Stimulated activated CD4-positive, alpha-beta T cell treated with anti-CD3 and anti-CD28 coated beads, Interleukin-1b, Interleukin-23, amount 100 ng/mL, for 1 hour (primary cell): ENCODE measurements at places on chromosomes 11 and 22.

DNA sequence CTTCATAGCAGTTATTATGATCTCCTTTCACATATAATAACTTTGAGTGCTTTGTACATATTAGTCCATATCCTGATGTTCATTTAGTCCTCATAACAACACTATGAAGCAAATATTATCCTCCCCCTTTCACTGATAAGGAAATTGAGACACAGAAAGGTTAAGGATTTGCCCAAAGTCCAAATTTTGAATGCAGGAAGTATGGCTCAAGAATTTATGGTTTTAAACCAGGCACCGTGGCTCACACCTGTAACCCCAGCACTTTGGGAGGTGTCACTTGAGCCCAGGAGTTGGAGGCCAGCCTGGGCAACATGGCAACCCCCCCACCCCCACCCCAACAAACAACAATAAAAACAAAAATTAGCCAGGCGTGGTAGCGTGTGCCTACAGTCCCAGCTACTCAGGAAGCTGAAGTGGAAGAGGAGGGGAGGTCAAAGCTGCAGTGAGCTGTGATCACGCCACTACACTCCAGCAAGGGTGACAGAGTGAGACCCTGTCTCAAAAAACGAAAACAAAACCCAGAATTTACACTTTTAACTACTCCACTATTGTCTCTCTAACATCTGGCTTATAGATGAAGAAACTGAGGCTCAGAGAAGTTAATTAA is 8.6 kb downstream of the CCDC34 start:
- no peak for DNase-seq

DNA sequence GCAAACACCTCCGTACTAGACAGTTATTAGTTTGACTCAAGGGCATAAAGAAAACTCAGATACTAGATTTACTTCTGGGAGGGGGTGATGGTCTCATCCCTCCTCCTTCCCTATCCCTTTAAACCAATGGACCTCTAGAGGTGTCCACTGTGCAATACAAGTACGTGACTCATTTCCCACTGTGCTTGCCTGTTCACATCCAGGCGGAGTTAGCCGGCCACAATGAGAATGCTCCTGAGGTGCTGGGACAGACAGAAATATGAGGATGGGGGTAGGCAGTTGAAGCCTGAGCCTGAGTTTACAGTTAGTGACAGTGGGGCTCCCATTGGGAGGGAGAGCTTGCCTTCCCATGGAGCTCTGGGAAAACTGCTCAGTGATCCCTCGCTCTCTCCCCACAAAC is 8.4 kb upstream of the PMM1 start:
- DNase-seq = no peak

- no peak for DNase-seq
Observed at GRCh38 chr11:45603946-45604682, 61.3 kb downstream of the CHST1 start.

DNA sequence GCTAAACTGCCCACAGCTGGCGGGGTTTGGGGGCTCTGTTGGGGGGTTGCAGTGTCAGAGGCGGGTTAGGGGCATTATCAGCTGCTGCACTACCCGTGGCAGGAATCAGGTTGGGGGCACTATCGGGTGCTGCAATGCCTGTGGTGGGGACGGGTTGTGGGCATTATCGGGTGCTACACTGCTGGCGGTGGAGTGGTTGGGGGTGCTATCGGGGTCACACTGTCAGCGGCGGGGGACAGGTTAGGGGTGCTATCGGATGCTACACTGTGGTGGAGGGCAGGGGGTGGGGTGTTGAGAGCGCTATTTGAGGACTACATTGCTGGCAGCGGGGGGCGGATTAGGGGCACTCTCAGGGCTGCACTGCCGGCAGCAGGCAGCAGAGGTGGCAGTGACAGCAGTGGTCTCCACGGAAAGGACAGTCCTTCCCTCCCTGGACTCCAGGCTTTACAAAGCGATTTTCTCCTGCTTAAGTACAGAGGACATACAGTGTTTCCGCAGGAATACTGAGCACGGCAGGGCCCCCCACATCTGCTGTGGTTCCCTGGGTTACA is 119.5 kb upstream of the VPREB1 start:
- DNase-seq = no peak

DNA sequence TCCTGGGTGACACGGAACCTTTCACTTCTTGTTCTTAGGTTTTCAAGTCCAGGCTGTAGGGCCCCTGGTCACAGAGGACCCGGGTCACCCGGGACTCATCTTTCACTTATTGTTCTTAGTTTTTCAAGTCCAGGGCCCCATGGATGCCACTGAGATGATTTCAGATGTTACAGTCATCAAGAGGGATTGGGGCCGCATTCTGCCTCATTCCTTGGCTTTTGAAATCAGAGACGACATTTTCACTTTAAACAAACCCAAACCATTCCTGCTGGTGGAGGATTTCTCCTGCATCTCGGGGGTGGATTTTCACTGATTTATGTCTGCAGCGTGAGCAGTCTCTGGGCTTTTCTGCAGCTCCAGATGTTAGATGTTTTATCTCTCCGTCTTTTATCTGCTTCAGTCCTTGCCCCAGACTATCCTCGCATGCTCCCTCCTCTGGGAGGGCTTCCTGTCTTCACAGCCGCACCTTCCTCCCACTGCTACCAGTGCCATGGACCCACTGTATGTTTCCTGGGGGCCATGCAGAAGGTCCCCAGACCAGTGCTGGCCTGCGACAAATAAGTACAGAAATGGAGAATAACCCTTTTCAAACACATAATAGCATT is 27.4 kb downstream of the FBLN1 start:
- DNase-seq = no peak

GRCh38 chr11:78825591-78826020 is 250.9 kb upstream of the NARS2 start:
- DNase-seq = no peak

DNA sequence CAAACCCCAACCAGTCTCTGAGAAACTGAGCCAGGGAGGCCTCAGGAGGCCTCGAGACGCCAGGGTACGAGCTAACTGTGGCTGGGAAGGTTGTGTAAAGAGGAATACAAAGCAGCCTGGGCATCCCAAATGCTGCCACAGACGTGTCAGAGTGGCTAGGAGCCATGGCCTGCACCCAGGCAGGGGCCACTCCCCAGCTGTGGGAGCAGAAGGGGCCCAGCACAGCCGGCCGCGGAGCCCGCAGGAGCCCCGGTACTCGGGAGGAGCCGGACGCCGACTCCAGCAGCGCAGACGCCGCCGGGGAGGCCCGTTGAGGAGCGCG is 349.8 kb upstream of the B3GAT1 start:
- DNase-seq = no peak

DNA sequence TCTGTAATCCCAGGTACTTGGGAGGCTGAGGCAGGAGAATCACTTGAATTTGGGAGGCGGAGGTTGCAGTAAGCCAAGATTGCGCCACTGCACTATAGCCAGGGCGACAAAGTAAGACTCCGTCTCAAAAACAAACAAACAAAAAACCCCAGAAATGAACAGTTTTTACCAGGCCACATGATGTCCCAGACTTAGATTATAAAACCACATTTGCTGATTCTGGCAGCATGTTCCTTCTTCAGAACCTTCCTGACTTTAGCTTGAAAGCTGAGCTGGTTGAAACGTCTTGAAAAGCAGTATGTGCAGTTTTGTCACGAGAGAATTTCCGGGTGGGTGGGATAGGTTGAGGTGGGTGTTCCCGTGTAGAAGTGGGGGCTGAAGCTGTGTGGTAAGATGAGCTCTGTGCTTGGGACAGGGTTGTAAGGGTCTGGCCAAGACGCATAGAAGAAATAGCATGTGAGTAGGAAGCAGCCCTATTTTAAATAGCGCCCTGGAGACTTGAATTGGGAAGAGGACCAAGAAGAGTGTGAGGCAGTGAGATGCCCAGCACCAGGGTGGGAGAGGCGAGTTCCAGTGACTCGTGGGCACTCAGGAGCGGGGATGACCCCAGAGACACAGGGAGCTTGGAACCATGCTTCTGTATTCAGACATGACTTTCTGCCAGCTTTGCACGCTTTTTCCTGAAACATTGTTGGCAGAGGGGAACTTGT is 7.6 kb downstream of the AP2A2 start:
- no peak for DNase-seq

DNA sequence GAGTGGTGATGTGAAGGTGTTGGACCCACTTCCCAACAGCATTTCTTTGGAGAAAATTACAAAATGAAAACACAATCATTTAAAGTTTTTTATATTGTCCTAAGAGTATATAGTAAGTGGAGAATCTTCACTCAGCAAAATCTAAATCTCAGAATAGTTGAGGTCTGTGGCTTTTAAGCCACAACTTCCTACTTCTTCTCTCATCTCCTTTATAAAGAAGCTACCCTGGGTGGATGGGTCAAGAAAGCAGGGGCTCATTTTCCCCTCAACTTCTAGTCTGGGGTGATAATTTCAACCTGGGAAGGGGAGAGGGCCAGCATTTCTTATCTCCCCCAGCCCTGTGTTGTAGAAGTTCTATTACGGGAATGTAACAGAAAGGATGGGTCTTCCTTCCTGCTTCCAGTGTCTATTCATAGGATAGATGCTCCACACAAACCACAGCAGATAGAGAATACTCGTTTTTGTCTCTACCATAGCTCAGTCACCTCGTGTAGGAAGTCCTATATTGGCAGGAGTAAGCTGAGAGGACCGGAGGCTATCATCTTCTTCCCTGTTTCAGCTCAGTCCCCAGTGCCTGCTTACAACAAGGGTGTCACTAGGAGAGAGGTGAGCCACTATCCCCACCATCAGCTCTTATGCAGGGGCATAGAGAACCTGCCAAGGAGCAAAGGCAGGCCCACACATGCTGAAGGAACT is 341.5 kb downstream of the CASP12 start:
- no peak for DNase-seq

GRCh38 chr11:132142554-132142953 is 772.1 kb downstream of the NTM start:
- DNase-seq = no peak

- DNase-seq = no peak
Observed at GRCh38 chr11:104573441-104573990, 324.7 kb downstream of the CASP12 start.

DNA sequence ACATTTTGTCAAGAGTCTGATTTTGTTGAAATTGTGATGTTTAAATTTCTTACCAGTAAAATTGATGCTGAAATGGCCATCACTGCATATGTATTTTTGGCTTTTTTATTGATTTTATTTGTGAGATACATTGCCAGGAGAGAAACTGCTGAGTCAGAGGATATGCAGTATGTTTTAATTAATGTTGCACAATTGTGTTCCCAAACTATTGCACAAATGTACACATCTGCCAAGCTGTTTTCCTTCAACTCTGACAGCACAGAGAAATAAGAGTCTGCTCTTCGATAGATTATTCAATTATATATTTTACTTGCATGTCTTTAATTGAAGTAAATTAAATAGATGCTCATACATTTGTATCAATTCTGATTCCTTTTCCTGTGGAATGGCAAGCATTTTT is 640.2 kb upstream of the LUZP2 start:
- DNase-seq = no peak

GRCh38 chr11:68658661-68659060 is 25.7 kb upstream of the GAL start:
- DNase-seq = no peak

- no peak for DNase-seq
Observed at GRCh38 chr11:22666688-22667439, 453 bp downstream of the GAS2 start.

GRCh38 chr11:115322553-115323203 is 181.5 kb downstream of the CADM1 start:
- no peak for DNase-seq

GRCh38 chr11:58965246-58965985 is 26.1 kb downstream of the GLYATL1 start:
- DNase-seq = no peak

GRCh38 chr22:32531228-32531627 is 56.6 kb downstream of the FBXO7 start:
- DNase-seq = no peak

GRCh38 chr22:47088480-47089158 is 326.2 kb downstream of the TBC1D22A start:
- no peak for DNase-seq

DNA sequence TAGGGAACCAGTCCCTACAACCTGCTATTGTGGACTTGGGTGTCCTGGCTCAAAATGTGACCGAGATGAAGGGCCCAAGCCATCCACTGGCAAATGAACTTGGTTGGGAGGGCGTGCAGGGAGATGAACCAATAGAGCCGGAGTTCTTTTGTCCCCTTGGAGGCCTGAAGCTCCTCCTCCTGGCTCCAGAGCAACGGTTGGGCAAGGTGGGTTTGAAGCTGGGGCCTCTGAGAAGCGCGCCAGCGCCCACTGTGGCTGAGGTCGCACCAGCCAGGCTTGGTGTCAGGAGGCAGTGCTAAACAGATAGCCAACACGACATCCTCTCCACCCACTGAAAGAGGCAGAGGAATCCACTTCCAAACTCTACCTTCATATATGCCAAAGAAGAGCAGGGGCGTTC is 36.0 kb upstream of the PACSIN2 start:
- DNase-seq = no peak

DNA sequence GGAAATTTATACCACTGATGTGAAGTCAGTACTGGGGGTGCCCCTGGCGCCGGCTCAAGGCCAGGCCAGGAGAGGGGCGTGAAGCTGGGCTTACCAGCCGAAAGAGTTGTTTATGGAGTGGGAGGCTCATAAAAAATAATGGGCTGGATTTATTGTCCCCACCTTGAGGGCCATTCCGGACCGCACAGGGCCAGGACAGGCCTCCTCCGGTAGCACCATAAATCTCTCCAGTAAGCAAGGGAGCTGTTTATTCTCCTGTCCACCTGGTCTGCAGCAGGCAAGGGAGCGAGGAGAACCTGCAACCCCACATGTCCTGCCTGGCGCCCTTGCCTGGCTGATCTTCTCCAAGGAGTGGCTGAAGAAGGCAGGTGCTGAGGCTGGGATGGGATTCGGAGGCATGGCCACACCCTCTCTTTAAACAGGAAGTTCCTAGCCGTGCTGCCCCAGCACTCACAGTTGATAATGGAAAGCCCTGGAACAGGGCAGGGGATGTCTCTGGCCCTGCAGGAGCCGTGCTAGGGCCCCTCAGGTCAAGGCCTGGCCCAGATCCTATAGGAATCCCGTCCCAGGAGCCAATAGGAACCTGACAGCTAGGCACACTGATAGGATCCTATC is 65.1 kb downstream of the SCUBE1 start:
- DNase-seq = no peak

- DNase-seq = no peak
Observed at GRCh38 chr11:128595775-128596174, 8.4 kb upstream of the ETS1 start.

DNA sequence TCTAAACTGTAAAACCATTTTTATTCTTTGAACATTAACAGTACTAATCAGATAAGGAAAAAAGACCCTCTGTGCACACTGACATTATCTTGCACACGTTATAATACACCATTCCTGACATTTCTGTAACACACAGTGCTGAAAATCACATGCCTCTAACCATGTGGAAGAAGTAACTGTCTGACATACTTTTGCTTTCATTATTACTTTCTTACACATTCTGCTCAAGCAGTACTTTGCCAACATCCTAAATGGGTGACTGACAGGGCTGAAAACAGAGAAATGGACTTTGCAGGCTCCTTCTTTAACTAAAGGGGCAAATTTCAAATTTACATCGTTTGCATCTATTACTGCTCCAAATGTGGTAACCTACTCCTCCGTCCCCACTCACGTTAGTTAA is 22.8 kb upstream of the TP53AIP1 start:
- DNase-seq = no peak
